ENCODE measurements at places on chromosomes 1 and 21. TPM values are rescaled to one million over a fixed set of nuclear protein-coding genes. Genes with fewer than 3 reads are reported as not detected.

- no peak for DNase-seq
Observed at GRCh38 chr1:41742219-41742618, 176.5 kb downstream of the HIVEP3 start.

DNA sequence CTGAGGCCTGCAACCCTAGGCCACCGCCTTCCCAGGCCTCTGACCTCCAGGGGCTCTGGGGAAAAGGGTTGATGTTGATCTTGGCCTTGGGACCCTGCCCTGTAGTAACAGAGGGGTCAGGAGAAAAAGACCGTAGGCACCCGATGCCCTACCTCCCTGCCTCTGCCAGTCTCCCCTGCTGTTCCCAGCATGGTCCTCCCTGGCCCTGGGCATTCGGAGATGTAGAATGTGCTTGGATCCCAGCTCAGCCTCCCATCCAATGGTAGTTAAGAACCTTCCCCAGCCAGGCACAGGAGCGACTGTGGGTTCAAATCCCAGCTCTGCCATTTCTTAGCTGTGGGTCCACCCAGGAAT, 72.0 kb upstream of the TARDBP start:
- no peak for DNase-seq

- DNase-seq, result no peak
Observed at GRCh38 chr1:147077081-147077480, 95.2 kb downstream of the PRKAB2 start.

DNA sequence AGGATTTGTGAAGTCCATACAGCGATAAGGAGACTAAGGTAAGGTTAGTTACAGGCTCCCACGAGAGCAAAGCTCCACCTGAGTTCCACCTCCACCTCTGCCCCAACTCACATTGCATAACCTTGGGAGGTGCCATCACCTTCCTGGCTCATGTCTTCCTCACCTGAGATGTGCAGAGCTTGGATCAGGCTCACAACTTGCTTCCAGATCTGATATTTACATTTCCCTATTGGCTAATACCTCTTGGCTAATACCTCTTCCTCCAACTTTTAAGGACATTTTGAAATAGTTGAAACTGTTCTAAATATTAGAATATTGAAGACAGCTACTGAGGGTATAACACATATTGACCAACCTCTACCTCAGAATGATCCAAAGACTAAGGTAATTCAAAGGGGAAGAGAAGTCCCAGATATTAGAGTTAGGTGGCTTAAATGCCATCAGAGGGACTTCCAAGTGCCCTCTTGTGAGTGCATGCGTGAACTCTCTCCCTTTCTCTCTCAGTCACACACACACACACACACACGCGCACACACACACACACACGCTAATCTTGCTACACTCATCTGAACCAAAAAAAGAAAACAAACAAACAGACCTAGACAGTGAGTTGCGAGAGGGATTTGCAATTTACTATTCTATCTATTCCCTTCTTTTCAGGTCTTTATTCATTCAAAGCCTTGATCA, 134.3 kb downstream of the PLPP3 start:
- no peak for DNase-seq

DNA sequence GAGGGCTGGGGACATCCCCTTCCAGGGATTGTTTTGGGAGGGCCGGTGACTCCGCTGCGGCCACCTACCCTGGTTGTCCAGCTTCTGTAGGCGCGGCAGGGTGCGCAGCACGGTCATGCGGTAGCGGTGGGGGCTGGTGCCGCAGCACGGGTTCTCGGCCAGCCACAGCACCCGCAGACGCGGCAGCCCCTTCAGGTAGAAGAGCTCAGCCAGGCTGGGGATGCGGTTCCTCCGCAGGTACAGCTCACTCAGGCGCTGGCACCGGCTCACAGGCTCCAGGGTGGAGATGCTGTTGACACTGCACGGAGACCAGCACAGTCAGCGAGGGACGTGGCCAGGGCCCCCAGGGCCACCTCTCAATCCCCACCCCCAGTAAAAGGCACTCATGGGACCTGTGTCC, 6.2 kb downstream of the CFAP410 start:
- DNase-seq, result no peak

DNA sequence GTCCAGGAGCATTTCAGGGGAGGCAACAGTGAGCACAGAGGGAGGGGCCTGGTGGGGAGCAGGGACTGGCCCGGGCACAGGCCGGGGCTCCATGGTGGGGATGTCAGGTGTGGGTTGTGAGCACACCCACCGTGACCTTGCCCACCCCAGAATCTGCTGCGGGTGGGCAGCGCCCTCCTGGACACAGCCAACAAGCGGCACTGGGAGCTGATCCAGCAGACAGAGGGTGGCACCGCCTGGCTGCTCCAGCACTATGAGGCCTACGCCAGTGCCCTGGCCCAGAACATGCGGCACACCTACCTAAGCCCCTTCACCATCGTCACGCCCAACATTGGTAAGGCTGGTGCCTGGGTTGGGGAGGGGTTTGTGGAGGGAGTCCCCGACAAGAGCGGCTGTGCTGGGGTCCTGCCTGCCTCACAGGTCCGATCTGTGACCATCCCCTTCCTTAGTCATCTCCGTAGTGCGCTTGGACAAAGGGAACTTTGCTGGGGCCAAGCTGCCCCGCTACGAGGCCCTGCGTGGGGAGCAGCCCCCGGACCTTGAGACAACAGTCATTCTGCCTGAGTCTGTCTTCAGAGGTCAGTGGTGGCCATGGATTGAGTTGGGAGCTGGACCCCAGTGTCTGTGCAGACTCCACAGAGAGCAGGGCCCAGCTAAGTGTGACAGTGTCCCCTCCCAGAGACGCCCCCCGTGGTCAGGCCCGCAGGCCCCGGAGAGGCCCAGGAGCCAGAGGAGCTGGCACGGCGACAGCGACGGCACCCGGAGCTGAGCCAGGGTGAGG, 14.3 kb downstream of the PSRC1 start:
- no peak for DNase-seq

GRCh38 chr1:67338642-67339041, 31.0 kb downstream of the IL12RB2 start:
- DNase-seq, result no peak

Gene DDR2
- polyA plus RNA-seq, result 19.5 TPM

DNA sequence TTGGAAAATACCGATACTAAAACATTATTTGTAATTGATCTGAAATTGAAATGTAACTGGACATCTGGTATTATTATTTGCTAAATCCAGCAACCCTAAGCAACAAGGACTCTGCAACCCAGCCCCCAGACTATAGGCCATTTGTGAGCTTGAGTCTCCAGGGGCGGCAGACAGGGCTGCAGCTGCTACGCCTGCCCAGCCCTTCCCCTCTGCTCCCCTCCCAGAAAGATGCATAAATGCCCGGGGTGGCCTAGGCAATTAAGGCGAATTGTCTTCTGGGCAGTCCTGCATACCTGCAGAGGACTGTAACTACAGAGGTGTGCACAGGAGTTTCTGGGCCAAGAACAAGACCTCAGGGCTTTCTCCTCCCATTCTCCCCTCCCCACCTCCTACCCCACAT, 41.2 kb upstream of the LBR start:
- DNase-seq, result no peak

All from right renal cortex interstitium (tissue), 3 donors.